Fibroblast of the aortic adventitia (primary cell): ENCODE measurements at places on chromosomes 2 and 18. TPM values are rescaled to one million over a fixed set of nuclear protein-coding genes. Genes with fewer than 3 reads are reported as not detected.

ZNF804A gene
- 4.7 and 12.9 TPM in 2 replicates for total RNA-seq

HTR2B gene
- total RNA-seq, result 17.4 and 33.0 TPM in 2 replicates

UGT1A4 gene
- total RNA-seq, result not detected in 2 replicates

CCL20 gene
- not detected in 2 replicates for total RNA-seq

OSR1 gene
- total RNA-seq, result 35.8 and 117 TPM in 2 replicates

LYPD1 gene
- 0.74 and 25.2 TPM in 2 replicates for total RNA-seq
